Effector CD4-positive, alpha-beta T cell (primary cell): ENCODE measurements at places on chromosomes 13 and 19.
A peak's percentile ranks its signal among the peaks of the same experiment; 100 is the strongest.

- DNase-seq: no peak
Observed at GRCh38 chr19:5302396-5302795, 38.2 kb downstream of the PTPRS start.

DNA sequence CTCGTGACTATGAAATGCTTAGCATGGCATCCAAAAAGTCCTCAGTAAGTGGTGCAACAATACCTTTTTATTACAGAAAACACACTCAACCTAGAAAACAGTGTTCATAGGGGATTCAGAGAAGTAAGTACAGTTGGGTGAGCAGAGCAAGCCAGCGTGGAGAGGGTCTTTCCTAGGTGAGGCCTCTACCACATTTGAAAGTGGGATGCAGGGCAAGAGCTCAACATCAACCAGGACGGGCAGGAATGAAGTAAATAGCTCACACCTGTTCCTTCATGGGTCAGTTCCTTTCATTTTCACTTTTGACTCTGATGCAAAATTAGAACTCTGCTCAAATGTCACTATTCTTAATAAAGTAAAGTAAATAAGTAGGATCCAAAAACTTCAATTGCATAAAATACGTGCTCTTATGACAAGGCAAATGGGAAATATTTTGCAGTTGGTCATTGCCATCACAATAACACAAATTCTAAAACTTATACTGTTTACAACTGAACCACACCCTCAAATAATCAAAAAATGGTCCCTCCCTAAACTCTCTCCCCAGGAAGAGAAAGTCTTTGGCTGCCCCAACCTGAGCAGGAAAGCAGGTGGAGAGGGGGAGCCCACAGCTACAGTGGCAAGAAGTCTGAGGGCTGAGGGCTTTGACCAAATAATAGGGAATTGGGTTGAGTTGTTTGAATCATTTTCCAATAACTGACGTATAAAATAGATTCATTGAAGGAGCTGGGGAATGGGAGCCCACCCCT lies 20.2 kb downstream of the CHAMP1 start:
- no peak for DNase-seq

GRCh38 chr13:99429670-99430069 lies 71.6 kb upstream of the TM9SF2 start:
- no peak for DNase-seq

DNA sequence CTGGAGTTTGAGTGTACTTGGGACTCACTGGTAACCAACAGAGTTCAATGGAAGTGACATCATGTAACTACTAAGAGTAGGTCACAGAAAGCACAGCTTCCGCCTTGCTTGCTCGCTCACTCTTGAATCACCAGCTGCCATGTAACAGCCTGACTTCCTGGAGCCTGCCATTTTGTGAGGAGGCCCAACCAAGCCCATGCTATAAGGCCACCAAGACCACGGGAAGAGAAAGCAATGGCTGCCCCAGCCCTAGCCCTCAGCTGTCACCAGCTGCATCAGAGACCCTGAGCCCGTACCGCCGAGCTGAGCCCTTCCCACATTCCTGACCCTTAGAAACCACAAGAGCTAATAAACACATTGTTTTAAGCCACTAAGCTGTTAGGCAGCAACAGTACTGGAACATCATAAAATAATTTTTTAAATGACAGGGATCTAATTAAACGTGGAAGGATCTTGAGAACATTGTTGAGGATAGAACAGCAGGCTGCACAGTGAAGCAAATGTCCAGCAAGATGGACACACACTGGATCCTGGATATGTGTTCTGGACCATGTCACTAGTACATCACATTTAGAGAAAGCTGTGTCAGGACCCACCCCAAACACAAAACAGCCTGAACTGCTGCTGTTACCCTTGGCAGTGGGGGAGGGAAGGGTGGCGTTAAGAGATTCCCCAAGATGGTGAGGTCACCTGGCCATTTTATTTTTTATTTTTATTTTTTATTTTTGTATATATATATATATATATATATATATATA lies 21.7 kb upstream of the LDLR start:
- no peak for DNase-seq

DNA sequence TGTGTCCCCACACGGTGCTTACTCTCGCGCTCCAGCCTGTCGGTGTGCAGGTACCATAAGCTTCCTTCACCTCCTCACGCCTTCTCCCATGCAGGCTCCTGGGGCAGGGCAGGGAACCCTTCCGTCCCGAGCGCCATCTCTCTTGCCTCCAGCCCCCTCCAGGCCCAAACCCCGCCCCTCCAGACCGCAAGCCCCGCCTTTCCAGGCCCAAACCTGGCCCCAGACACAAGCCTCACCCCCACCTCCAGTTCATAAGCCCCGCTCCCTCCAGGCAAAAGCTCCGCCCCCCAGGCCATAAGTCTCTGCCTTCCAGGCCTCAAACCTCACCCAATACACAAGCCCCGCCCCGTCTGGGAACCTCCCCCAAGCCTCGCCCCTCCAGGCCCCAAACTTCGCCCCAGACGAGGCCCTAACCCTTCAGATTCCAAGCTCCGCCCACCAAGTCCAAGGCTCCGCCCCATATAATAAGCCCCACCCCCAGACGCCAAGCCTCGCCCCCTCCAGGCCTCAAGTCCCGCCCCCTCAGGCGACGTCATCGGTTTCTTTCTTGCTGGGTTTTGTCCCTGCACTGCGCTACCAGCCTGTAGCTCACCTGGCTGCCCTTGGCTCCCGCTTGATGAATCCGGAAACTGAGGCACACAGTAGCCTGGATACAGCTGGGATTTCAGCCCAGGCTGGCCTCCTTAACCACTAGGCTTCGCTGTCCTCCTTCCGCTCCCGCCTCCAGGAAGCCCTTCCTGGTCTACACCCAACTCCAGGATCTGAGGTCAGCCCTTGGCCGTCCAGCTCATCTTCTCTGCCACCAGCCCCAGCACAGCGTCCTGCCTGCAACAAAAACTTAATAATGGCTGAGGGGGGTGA lies 16.1 kb downstream of the MKNK2 start:
- DNase-seq: peak; percentile 64

DNA sequence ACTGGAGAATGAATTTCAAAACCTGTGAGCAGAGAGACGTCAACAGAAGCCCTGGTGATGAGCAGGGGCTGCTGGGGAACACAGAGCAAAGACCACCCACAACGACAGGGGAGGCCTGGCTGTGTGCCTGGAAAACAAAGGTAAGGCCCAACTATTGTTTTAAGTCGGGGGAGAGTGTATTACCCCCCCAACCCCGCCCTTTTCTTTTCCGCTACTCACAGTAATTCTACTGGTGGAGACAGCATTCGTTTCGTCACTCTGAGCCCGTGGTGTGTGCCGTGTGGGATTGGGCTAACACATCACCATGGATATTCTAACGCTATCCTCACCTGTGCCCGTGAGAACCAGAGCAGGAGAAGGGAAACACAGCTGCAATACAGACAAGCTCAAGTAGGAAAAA lies 18.6 kb upstream of the ADPRHL1 start:
- no peak for DNase-seq
